Stimulated activated CD8-positive, alpha-beta memory T cell treated with anti-CD3 and anti-CD28 coated beads, Interleukin-4, amount 100 ng/mL, for 1 hour (primary cell): ENCODE measurements at places on chromosomes 6 and 20.

DNA sequence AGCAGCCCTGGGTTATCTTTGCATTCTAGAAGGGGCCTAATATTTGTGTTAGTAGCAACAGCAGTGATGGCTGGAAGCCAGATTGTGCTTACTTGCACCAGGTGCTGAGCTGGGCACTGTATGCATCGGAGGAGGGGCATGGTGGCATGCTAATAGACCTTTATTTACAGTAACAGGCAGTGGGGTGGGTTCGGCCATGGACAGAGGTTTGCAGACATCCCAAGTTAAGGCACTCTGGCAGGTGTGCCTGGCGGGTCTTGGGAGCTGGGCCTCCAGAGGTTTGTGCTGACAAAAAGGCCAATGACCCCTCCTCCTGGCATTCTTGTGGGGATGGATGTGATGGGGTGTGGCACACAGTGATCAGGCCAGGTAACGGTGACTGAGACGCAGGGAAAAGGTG is 39.0 kb upstream of the CD93 start:
- no peak for DNase-seq

DNA sequence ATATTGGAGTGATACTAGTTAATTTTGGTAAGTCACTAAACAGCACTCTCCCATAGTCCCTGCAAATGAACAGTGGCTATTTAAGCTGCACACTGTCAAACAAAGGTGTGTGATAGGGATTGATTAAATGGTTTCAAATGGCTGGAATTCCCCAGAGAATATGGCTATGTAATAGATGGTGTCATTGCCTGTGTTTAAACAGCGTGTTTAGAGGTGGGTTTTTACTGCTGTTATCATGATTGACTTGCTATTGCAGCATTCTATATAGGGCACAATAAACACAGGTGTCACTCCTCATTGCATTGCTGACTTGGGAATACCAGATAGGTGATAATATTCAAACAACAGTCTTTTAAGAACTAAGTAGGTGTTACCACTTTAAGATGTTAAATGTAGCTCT is 171.7 kb upstream of the MAN1A1 start:
- DNase-seq, result no peak

DNA sequence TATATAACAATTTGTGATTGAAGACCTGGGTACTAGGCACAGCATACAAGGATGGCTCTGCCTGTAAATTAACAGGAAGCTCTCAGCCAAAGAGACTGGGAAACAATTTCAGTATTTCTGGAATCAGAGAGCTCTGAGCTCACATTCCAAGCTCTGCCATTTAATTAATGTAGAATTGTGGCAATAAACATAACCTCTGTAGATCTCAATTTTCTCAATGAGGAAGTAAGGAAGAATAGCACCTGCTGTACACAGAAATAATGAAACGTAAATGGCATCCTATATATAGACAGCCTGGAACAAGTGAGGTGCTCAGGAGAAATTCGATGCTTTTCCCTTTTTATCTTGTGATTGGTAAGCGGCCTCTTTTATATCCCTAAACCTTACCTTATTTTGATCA is 538.5 kb upstream of the JAG1 start:
- DNase-seq, result no peak

- no peak for DNase-seq
Measured at GRCh38 chr6:106883808-106884262, 90.7 kb downstream of the CD24 start.

GRCh38 chr6:109292983-109293586 is 89.2 kb downstream of the CD164 start:
- DNase-seq, result no peak

DNA sequence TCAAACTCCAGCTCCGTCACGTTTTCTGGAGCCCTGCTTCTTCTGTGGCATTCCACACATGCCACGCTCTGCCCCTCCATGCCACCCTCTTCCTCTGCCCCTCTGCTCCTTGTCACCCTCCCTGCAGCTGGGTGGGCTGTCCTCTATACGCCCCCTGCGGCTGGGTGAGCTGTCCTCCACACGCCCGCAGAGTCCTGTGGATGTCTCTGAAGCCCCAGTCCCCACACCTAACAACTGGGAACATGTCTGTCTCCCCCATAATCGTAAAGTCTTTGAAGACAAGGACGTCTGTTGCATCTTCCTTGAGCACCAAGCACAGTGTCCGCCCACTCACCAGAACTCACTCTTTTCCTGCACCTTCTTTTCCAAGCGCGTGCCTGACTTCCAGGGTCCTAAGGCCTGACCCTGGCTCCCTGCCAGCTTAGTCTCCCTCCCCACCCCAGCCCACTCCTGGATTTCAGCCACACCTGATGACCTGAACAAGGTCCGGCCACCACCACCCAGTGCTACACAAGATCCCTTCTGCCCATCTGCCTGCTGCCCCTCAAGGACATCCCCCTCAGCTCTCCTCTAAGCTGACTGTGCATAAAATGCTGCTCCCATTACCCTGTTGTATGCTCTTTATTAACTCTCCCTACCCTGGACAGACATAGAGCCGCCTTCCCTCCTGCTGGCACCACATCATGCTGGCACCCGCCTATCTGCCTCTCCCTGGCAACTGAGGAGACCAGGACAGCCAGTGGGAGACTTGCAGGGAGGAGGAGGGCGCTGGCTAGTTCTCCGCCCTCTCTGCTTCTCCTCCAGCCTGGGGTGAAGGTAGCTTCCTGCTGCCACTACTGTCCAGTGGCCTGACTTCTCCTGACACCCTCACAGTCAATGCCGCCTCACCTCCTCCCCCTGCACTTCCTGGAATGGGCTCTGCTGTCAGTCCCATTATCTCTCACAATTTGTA is 10.7 kb upstream of the PRR18 start:
- DNase-seq, result no peak

DNA sequence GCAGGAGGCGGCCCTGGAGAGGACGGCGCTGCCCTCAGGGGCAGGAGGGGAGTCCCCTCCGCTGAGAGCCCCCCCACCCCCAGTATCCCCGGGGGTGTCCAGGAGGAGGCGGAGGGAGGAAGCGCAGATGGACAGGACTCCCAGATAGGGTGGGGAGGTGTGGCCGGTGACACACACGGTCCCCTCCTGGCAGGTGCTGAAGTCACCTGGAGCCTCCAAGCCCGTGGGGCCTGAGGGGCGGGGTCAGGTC is 1.4 kb downstream of the STMN3 start:
- no peak for DNase-seq

DNA sequence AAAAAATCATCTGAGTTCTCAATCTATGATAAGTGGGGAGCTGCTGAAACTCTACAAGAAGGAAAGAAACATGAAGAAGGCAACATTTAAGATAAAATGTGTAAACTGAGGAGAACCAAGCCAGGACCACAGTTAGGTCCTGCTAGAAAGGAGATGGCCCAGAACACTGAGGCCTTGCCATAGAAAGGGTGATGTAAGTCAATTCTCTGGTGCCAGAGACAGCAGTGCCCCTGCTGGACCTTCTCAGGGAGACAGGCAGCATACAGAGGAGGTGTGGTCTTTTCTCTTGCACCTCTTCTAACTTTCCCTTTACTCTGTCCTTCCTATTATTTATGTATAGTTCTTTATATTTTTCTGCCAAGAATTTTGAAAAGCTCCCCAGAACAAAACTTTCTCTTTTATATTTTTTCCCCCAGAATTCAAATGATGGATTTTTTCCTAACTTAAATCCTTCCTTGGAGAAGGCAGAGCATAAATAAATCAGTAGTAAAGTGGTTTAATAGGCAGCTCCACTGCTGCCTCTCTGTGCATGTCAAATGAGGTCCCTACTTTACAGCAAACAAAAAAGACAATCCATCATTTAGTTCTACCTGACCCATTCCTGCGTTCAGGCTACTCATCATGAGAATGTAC is 9.0 kb downstream of the UQCC2 start:
- no peak for DNase-seq

DNA sequence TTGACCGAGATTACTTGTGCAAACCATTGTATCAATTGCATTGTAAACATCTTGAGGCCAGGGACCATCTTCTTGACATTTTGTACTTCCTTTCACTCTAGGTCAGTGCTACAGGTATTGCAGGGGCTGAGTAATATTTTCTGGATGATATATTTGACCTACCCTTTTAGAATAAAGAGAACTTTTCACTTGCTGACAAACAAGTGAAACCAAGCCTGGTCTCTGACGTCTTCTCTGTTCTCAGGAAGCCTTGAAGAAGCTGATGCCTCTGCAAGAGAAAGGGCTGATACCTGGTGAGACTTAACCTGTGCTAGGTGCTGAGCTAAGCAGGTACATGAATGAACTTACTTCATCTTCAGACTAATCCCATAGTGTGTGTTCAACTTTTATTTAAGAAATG is 60.5 kb upstream of the GGTLC1 start:
- DNase-seq, result no peak

GRCh38 chr6:141309295-141309694 is 823.4 kb upstream of the GJE1 start:
- DNase-seq, result no peak

- no peak for DNase-seq
Measured at GRCh38 chr6:72675396-72675795, 53.5 kb downstream of the KCNQ5 start.
